ENCODE measurements at places on chromosomes 1 and 21.

GRCh38 chr1:77030401-77031105 is 163.3 kb downstream of the ST6GALNAC5 start:
- DNase-seq = no peak

DNA sequence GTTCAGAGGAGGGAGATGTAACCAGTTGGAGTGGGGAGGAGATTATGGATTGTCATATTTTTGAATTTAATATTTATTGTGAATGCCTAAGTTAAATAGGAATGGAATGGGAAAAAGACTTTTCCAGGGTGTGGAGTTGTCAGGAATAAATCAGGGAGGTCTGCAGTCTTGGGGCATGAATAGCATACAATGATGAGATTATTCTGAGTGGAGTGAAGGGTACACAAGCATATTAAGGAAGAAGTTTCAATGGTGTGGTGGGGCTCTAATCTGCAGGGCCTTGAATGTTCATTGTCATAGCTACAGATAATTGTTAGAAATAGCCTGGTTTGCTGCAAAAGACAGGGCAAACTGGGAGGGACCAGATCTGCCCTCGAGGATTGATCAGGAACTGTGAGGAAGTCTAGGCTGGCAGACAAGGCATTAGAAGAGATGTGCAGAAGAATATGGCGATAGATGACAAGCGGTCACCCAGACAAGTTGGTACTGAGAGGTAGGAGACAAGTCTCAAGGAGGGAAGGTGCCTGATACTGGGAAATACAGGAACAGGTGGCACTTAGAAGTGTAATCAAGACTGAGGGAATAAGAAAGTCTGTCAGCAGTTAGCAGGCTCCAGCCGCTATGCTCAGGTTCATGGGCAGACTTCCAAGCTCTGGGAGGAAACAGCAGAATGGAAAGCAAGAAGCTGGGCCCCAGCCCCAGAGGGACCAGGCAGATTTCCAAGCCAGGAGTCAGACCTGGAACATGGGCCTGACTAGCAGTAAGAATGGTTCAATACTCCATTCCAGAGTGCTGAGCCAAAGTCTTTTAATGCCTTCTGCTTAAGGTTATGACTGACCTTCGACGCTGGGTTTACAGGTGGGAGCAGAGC is 20.9 kb upstream of the RGL1 start:
- no peak for DNase-seq

DNA sequence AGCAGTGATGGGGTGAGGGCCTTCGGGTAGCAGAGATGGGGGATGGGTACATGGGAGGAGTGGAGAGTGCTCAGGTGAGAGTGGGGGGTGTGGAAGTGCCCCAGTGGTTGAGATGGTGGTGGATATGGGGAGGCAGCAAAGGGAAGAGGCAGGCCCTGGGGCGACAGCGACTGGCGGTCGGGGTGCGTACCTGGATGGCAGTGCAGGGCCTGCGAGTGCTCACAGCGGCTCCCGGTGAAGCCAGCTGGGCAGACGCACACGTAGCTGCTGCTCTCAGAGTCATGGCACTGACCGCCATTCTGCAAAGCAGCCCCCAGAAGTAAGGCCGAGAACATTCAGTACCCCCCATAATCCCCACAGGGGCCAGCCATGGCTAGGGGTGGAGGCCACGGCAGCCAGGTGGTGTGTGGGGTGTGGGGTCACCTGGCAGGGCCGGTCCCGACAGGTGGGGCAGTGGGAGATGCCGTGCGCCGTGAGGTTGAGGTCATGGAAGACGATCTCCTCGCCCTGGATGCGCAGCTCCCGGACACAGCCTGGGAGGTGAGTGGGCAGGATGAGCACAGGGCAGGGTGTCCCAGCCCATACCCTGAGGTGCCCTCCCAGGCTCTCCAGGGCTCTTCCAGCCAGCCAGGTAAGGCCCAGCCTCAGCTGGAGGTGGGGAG is 18.9 kb downstream of the LDLRAD2 start:
- DNase-seq = no peak

- no peak for DNase-seq
Observed at GRCh38 chr1:223038288-223039006, 104.6 kb downstream of the TLR5 start.

- DNase-seq = no peak
Observed at GRCh38 chr21:17802572-17802971, 16.6 kb downstream of the C21orf91 start.

- DNase-seq = no peak
Observed at GRCh38 chr1:180560200-180560867, 1.6 kb downstream of the OVAAL start.

DNA sequence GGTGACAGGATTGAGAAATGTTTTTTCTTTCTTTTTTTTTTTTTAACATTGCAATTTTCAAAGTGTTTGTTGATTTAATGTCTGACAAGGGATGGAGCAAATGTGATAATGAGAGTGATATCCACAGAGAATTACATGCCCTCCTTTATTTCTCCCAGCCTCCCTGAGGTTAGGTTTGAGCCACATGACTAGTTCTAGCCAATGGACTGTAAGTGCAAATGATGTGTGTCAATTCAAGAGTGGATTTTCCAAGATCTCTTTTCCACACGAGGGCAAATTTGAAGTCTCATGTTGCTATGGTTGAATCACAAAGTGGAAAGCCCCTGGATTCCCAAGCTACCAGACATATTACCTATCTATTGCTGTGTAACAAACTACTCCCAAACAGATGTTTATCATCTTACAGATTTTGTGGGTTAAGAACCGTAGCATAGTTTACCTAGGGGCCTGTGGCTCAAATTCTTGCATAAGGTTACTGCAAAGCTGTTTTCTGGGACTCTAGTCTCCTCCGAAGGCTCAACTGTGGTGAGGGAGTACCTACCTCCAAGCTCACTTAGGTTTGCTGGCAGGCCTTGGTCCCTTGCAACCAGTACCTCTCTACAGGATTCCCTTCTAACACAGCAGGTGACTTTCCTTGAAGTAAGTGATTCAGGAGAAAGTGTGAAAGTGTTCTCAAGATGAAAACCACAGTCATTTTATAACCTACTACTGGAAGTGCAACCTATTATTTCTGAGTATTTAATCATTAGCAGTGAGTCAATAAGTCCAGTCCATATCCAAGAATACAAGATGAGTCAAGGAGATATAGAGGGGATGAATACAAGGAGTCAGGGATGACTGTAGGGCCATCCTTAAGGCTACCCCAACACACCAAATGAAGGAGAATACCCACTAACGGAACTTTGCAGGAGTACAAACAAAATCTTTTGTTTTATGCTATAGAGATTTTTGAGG is 533.6 kb downstream of the PTPRC start:
- DNase-seq = no peak

DNA sequence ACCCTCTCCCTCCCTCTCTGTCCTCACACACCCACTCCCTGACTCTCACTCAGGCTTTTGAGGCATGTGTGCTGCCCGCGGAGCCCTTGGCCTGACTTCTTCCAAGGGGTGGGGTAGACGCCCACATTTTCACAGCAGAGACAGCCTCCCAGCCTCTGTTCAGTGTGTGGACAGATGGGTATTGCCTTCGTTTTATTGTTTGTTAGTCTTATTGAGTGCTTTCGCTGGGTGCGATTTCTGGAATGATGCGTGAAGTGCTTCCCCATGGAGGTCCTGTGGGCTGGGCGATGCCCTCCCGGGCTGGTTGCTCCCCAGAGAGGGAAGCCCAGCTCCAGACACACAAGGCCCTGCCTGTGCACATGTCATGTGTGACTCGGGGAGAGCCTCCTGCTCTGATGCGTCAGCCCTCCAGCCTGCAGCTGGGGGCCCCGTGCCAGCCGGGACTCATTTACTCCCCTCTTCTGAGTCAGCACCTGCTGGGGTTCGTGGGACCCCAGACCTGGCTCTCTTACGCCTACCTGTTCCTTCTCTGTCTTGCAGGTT is 14.7 kb downstream of the PDXK start:
- DNase-seq = no peak

DNA sequence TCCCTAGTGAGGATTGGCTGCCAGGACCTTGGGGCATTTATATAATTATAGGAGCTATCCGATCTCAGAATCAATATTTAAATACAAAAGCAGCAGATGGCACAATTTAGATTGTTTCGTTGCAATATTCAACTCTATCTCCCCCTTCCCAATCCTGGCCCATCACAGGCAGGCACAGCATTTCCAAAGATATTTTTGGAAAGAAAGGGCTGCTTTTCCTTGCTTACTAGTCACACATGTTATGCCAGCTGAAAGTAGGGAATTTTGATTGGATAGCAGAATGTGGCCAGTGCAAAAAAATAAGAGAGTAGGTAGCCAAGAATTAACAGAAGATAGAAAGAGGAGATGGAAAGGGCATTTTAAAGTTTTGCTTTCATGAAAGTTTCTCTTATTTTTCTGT is 37.9 kb downstream of the IL12RB2 start:
- DNase-seq = no peak

DNA sequence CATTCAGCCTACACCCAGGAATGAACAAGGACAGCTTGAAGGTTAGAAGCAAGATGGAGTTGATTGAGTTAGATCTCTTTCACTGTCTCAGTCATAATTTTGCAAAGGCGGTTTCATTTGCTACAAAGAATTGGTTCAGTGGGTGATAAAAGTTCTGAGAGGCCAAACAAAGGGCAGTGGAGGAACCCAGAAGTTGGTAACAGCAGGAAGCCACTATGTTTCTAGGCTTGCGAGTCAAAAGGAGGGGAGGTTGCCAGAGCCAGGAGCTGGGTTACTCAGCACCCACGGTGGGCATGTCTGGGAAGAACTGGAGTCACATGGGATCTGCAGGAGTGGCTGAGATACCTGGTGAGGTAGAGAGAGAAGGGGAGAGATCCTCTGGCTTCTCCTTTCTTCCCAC is 64.2 kb upstream of the MRPS6 start:
- no peak for DNase-seq

DNA sequence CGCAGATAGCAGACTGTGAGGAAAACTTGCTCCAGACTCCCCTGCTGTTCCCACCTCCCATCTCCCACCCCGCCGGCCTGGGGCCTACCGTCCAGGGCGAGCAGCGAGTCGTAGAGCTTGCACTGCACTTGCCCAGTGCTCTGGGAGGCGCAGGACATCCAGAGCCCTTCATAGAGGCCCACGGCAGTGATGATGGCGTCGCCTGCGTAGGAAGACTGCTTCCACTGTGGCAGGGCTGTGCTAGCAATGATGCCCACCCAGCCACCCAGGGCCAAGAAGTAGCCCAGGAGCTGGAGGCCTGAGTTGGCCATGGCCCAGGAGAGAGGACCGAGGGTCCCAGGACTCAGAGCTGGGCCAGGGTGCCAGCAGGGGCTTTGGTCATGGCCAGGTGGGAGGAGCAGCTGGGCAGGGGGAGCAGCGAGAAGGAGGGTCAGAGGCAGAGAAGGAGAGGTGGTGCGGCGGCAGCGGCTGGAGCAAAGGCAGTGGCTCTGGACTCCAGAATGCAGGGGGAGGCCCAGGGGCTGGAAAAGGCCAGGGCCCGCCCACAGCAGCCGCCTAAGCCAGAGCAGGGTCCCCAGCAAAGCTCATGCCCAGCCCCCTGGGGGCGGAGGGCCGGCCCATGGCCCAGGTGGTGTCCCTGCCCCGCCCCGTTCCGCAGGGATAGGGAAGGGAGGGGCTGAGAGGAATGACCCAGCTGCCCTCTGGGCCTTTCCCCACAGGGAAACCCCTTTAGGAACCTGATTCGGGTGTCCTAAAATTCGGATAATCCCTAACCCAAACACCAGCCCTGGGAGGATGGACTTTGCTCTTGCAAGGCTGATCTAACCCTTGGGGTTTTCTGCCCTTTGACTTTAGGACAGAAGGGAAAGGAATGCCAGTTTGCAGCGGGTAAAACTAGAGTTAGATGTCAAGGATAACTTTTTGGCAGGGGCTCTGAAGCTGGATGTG is at the start of gene CLDN19:
Gene CLDN19, minus strand, starts transcription at position 484 of the 948 bp plus-strand sequence. Its CDS starts 173 bp downstream, at position 311.
- no peak for DNase-seq

DNA sequence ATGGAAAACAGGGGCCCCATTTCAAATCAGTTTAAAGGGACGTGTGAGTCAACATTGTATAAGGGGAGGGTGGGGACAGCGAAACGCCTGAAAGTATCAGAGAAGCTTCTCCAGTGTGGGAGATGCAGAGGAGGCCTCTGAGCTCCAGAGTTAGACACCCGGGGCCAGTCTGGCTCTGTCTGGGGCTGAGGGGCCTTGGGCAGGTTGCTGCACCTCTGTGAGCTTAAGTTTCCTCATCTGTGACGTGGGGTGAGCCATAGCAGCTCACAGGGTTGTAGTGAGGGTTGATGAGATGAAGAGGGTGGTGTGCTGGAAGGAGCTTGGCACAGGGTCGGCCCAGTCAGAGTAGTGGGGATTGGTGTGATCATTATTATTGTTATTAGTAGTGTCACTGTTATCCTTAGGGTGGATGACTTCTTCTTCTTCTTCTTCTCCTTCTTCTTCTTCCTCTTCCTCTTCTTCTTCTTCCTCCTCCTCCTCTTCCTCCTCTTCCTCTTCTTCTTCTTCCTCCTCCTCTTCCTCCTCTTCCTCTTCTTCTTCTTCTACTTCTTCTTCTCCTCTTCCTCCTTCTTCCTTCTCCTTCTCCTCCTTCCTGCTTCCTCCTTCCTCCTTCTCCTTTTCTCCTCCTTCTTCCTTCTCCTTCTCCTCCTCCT is 282.0 kb downstream of the PTPRU start:
- no peak for DNase-seq

GRCh38 chr1:228825840-228826484 is 90.7 kb downstream of the RHOU start:
- DNase-seq = no peak

DNA sequence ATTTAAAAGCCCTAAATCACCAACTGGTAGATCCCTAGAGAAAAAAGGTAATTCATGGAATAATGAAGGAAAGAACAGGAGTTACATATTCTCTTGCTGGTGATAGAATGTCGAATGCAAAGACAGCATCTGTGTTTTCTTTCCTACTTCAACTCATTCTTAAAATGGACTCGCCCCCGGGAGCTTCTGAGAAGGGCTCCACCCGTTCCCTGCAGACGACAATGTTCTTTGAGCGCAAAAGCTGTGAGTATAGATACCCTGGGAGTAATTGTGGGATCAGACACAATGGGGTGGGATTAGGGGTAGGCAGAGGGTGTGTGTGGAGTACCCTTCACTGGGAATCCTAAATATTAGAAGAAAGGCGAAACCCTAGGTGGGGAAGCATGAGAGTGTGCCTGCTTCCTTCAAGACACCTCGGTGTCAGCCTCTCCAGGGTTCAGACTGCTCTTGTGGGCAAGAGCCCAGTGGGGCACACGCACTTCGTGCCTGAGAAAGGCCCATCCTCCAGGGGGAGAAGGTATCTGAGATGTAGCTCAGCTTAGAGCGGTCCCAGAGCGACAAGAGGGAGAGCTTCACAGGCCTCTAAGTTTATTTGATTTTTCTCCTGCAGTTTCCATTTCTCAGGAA is 123.3 kb upstream of the DPYD start:
- DNase-seq = no peak

- no peak for DNase-seq
Observed at GRCh38 chr1:183011859-183012258, 11.4 kb upstream of the LAMC1 start.

GRCh38 chr1:47233186-47233585 is 1.2 kb upstream of the TAL1 start:
- no peak for DNase-seq

GRCh38 chr1:18332576-18332975 is 148.2 kb upstream of the KLHDC7A start:
- no peak for DNase-seq

- DNase-seq = no peak
Observed at GRCh38 chr1:156677616-156678596, 699 bp upstream of the NES start.

DNA sequence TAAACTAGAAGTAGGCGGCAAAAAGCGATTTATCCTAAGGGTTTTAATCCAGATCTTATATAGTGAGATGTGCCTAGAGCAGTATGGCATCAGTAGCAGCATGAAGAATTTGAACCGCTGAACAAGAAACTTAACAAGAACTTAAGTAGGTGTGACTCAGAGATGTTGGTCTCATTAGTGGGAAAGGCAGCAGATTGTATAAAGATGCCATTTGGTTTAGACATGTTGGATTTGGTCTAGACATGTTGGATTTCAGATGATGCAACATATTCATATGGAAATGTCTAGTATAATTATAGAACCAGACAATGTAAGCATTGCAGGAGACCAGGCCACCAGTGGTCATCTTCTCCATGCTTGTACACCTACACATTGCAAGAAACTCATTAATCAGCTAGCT is 42.1 kb upstream of the ZP4 start:
- no peak for DNase-seq

All from stimulated activated naive CD4-positive, alpha-beta T cell treated with Interleukin-2 at 50 U/mL for 16 hours (primary cell).